Calu3 (cell line): ENCODE measurements at places on chromosomes 1 and 21.

GRCh38 chr1:199510314-199510713 lies 517.2 kb upstream of the NR5A2 start:
- DNase-seq = no peak

DNA sequence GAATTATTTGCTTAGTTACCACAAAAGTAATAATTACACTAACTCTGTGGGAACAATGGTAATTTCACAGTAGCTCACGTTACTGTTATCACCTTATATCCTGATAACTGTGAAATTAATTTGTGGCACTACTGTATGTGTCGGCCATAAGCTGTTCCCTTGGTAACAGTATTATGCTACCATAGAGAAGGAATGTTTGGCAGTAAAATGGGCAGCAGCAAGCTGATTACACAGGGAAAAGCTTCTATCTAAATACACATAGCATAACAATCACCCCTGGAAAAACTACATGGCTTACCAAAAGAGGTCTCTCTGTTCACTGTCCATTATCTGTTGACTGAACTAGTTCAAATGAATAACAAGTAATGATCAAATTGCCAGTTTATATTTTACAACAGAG lies 124.1 kb downstream of the DPYD start:
- DNase-seq = no peak

- no peak for DNase-seq
Measured at GRCh38 chr21:31181082-31181750, 142.9 kb upstream of the KRTAP19-8 start.

DNA sequence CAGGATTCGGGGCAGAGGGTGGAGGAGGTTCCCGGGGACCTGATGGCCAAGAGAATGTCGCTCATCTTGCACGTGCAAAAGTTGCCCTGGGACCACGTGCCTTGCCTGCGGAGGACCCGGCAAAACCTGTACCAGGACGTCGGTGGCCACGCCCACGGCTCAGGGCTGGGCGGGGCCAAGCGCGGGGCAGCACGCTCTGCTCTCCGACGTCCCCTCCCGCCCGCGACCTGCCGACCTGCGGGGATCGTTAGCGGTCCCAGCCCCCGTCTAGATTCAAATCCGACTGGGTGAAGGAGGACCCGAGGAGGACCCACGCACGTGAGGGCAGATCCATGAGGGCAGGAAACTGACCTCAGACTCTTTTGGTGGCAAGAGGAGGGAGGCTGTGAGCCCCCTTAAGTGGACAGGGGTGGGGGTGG lies at the start of gene C1orf167:
TSS of gene C1orf167 (plus strand) at position 206 of the 419 bp plus-strand sequence. CDS start 2,208 bp downstream, outside the sequence.
- no peak for DNase-seq

DNA sequence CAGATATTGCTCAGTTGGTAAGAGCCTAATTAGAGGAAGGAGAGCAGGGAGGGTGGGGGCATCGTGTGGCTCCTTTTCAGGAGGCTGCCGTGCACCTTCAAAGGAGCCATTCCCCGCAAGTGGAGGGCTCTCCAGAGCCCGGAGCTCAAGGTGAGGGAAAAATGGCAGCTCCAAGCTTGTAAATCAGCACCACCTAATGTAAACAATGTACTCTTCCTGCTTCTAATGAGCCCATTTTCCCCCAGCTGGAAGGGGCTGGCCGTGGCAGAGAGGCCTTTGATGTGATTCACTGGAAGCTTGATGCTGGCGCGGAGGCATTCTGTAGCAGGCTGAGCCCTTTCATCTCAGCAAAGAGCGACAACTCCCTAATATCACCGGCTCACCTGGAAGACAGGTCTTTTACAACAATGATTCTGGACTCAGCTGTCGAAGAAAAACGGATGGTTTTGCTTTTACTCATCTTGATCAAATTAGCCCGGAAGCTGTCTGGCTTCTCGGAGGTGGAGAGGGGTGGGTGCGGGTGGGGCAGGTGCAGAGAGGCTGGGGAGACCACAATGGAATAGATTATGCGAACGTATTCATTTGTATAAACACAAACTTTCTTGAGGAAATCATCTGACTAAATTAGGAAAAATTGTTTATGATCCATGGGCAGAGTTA lies 112.5 kb downstream of the RRAGC start:
- no peak for DNase-seq

DNA sequence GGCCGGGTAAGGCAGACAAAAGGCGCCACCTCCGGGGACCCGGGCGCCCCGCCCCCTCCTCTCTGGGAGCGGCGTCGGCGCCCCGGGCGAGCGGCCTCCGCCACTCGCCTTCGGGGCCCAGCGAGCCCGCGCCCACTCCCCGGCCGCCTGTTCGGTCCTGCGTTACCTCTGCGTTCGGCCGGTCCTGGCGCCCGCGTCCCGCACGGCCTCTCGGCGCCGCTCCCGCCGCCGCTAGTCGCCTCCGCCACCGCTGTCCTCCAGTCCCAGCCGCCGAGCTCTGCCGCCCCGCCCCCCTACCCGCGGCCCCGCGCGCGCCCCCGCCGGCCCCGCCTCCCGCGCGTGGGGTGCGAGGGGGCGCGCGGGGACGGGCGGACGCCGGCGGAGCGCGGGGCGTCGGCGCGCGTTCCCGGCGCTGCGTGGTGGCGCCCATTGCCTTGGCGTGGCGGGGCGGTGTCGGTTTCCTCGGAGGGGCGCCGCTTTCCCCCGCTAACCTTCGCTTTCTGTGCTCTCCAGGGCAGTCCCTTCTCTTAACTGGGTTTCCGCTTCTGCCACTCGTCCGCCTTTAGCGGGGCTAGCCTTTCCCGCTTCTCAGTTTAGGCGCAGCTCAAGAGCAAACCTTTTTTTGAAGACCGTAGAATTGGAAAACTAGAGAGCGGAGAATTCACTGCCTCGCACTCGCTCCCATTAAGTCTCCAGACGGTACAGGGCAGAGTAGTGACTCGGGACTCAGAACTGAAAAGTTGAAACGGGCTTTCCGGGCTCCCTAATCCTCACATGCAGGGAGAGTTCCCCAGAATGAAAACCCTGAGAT lies at the start of gene HP1BP3:
TSS of gene HP1BP3 (minus strand) at position 279 of the 811 bp plus-strand sequence. CDS start 6,867 bp downstream, outside the sequence.
- peak; percentile 74 for DNase-seq

- DNase-seq = no peak
Measured at GRCh38 chr1:26856181-26856580, 6.8 kb upstream of the SFN start.

DNA sequence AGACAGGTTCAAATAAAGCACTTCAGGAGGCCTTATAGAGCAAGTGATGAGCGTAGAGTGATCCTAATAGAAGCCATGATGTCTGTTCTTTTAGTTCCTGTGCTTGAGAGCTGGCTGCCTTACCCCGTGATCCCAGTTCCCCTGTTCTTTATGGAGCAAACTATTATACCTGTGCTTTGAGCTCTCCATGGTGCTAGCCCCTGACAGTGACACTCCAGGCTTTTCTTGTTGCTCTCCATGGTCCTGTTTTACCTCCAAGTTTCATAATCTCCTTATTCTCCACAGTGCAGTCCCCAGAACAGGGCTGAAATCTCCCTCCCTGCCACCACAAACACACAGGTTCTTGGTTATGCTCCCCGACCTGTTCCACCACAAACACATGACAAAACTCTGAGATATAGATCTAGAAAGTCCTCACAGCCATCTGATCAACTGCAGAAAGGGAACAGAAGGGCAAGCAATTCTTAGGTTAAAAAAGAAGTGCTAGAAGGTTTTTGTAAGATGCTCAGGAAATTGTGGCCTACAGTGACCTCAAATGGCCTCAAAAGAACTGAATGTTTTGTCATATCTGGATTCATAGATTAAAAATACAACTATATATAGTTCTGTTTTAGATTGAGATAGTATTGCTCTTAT lies 6.0 kb downstream of the CADM3 start:
- DNase-seq = peak; percentile 65
